EL (cell line): ENCODE measurements at places on chromosomes 12 and 14.

GRCh38 chr12:121793440-121793837 is at the start of gene RHOF:
RHOF (minus strand) TSS chr12:121793688; CDS start chr12:121793633, 55 bp downstream.
- DNase-seq, result peak; percentile 41

- DNase-seq, result peak; percentile 75
These were observed 37.0 kb upstream of the NT5DC3 start for GRCh38 chr12:103877934-103878510.

- no peak for DNase-seq
These were observed 8.3 kb downstream of the OR11G2 start for GRCh38 chr14:20198991-20199390.

DNA sequence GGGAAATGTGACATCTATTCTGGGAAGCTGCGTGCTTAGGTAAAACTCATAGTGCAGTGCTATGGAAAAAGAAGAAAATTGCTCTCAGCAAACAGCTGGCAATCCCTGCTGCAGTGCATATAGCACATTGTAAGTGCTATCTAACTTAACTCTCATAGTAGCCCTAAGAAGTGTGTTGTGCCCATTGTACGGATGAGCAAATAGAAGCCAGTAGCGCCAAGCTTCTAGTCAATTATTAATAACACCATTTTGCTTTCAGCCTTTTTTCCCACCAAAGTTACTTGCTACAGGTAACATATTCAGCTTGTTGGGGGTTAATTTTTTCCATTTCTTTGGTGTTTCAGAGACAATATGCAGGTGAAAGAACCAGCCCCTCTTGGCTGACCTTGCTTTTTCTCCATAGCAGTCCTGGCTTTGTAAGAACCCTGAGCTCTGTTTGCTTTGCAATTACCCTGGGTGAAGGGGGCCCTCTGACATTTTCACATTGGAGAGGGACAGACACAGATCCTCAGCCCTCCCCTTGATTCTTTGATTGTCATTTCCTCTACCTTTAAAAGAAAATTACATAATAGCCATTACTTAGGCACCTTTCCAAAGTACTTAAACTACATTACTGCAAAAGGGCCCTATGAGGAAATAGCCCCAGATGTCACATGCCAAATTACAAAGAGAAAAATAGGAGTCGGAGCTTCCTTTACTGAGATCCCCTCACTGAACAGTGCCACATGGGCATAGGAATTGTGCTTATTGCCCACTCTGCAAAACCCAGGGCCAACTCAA is 576.2 kb upstream of the TBX3 start:
- no peak for DNase-seq

GRCh38 chr14:73238424-73238852 is 1.1 kb downstream of the PAPLN start:
- DNase-seq, result peak; percentile 86
